Stimulated activated CD4-positive, alpha-beta T cell treated with anti-CD3 and anti-CD28 coated beads, TNF-alpha, amount 100 ng/mL, for 4 hours (primary cell): ENCODE measurements at places on chromosomes 11 and 22.

DNA sequence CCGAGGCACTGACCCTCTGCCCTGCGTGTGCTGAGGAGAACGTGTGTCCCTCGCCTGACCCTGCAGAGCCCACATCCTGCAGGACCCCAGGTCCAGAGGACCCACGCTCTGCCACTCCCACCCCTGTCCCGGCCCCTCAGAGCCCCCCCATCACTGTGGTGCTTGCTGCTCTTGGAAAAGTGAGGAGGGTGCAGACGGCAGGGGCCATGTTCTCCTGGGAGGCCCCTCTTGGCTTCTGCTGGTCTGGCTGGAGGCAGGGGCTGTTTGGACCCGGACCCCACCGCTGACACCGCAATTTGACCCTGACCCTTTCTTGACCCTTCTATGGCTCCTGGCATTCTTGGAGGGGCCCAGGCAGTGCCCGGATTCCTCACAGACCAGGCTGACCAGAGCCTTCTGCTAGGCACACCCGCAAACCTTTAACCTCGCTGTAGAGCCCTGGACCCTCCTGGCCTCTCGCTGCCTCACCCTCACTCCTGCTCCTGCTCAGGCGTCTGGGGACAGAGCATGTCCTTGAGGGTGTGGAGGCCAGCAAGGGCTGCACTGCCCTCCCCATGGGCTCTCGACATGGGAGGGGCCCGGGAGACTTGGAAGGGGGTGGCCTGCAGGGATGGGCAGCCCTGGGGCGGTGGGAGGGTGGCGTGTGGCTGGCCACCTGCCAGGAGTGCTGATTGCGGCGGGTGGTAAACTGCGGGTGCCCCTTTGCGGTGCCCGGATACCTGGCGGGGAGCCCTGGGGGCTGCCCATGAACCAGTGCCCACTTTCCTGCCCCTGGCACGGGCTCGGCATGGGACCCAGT, 37.0 kb upstream of the MUC5AC start:
- DNase-seq = no peak

GRCh38 chr11:69007975-69008381, 5.1 kb downstream of the MRGPRF start:
- no peak for DNase-seq

DNA sequence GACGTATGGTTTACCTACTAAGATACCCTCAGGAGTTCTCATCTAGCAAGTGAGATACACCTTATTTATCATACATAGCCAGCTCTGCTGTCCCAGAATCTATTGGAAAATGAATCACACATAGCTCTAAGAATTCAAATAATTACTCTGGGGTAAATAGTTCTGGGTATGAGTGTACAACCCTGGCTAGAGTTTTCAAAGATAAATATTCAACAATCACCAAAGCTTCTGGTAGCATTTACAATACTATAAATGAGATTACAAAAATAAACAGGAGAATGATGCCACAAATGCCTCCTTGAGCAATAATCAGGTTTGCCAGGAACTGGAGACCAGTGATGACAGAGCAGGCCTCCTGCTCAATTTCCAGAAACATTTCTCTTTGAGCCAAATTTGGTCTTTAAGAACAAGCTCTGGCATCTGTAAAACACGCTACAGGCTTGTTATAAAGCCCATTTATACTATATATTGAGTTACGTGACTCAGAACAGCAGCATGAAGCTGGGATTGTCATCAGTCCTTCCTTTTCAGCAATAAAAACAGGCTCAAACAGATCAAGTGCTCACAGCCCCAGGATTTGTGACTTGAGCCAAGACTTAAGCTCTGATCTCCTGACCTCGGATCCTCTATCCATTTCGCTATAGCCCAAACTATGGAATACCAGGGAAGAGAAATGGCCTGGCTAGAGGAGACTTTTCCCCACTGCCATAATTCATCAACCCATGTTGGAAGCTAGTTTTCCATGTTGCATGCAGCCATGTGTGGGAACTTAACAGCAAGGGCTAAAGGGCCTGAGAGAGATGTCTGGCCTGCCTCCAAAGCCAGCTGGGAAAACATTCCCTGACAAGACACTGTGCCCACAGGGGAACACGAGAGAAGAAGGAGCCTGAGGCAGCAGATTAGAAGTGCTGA, 19.7 kb downstream of the RAB30 start:
- DNase-seq = no peak

DNA sequence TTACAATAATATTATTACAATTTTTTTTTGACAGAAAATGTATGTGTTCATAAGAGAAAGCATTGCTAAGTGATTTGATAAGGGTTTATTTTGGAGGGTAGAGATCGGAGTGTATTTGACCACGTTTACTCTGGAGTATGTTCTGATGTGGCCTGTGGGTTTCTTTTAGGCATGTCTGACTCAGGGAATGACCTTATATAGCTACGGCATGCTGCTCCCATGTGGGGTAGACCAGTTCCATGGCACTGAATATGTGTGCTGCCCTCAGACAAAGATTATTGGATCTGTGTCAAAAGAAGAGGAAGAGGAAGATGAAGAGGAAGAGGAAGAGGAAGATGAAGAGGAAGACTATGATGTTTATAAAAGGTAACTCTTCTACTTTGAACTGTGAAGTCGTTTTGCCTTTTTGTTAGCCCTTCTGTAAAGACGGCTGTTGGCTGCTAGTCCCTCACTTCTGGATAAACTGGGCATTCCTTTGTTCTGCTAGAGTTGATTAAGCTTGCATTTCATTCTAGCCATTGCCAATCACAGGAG, 38.1 kb upstream of the ST14 start:
- DNase-seq = no peak
